ENCODE measurements at places on chromosomes 2 and 18.

DNA sequence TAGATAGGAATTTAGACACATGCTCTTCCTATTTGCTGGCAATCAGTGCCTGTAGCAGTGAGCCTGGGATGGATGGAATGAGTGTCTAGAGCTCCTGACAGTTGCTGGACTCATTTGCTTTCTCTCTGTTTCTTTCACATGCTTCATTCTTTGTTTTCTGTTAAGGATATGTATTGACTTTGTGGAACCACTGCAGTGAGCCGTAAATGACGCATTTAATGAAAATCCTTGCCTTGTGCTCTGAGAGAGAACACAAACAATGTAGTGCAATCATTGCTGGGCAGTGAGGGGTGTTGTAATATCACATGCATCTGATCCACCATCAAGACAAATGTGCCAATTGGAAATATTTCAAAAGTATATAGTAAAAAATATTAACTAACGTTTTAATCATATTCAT lies 25.2 kb upstream of the CDH20 start:
- DNase-seq, result no peak

DNA sequence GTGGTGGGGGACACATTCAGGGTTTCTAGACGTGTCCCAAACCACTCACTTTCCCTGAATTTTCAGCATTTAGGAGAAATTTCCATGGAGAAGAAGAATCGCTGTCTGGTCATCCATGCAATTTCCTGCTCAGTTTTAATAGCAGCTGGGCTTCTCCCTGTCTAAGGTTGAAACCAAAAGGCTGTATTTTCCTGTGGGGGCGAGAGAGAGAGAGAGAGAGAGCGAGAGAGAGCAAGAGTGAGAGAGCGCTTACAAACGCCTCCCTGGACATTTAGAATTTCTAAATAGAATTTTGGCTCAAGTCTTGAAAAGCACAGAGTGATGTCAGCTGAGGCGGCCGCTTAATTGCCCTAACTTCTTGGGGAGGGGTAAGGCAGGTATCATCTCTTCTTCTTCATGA lies 110.8 kb downstream of the SETBP1 start:
- DNase-seq, result peak; percentile 64

- no peak for DNase-seq
These were observed 927.8 kb downstream of the SUCLG1 start for GRCh38 chr2:83531206-83531826.

GRCh38 chr2:231710799-231711676 lies 2.7 kb downstream of the PTMA start:
- peak; percentile 56 for DNase-seq

- DNase-seq, result peak; percentile 51
These were observed 558 bp downstream of the THAP4 start for GRCh38 chr2:241636182-241637017.

DNA sequence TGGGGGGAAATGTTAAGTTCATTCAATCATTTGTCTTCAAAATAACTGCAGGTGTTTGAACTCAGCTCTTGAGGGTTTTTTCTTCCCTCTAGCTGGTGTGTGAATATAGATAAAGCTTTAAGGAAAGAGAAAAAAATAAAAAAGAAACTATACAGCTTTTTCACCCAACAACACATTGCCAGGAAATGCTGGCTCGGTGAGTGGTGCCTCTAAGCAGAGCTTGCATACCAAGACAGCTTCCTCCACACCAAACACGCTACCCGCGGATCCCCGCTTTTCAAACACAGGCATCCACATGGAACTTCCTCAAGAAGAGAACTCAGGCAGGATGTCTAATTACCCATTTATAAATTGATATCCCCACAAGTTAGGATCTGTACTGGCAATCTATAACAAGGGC lies 69.8 kb upstream of the TANK start:
- no peak for DNase-seq
